ENCODE measurements at places on chromosomes 7 and 10. TPM values are rescaled to one million over a fixed set of nuclear protein-coding genes. Genes with fewer than 3 reads are reported as not detected.

Gene PRPS1L1
- total RNA-seq = not detected

Gene CDK1
- 0.94 TPM for total RNA-seq

Gene PKD2L1
- not detected for total RNA-seq

Gene TLL2
- under 0.01 TPM for total RNA-seq

Gene SLC26A4
- 0.47 TPM for total RNA-seq

Gene MICALL2
- total RNA-seq = 18.1 TPM

Gene MINDY4
- 4.4 TPM for total RNA-seq

Gene PON1
- not detected for total RNA-seq

Gene AP4M1
- total RNA-seq = 28.9 TPM

Gene TMEM130
- 1.3 TPM for total RNA-seq

Gene TUBB8
- not detected for total RNA-seq

Gene CFAP46
- total RNA-seq = 0.95 TPM

Gene TRIL
- total RNA-seq = 2.1 TPM

Gene PRKAR1B
- 11.1 TPM for total RNA-seq

Gene LDB1
- total RNA-seq = 46.8 TPM

Gene PUS7
- total RNA-seq = 5.8 TPM

Gene CRYGN
- 0.47 TPM for total RNA-seq

Gene MYL10
- not detected for total RNA-seq

Gene ANKRD30A
- not detected for total RNA-seq

Gene HIPK2
- 10.1 TPM for total RNA-seq

Gene CSGALNACT2
- total RNA-seq = 17.6 TPM

Gene COBL
- not detected for total RNA-seq

Gene COL17A1
- 0.94 TPM for total RNA-seq

Gene FAM180A
- 20.2 TPM for total RNA-seq

Gene IFIT5
- total RNA-seq = 20.0 TPM

Gene AGFG2
- total RNA-seq = 4.3 TPM

Gene GLI3
- 4.9 TPM for total RNA-seq

Gene NUTM2E
- total RNA-seq = not detected

Gene SOSTDC1
- not detected for total RNA-seq

Gene NXPH1
- total RNA-seq = not detected

Gene PHYH
- total RNA-seq = 25.4 TPM

Gene MEIG1
- 0.52 TPM for total RNA-seq
